ENCODE measurements at places on chromosomes 5 and 9. TPM values are rescaled to one million over a fixed set of nuclear protein-coding genes. Genes with fewer than 3 reads are reported as not detected.

MED10 gene
- total RNA-seq, result 35.3 TPM

PRRT1B gene
- 1.0 TPM for total RNA-seq

TICAM2 gene
- total RNA-seq, result 0.33 TPM

TMEM215 gene
- total RNA-seq, result 0.33 TPM

SH3TC2 gene
- total RNA-seq, result not detected

WDR38 gene
- not detected for total RNA-seq

- peaks cover 3% of the 10 kb centered on the region for H3K4me1 ChIP-seq
- no peak for DNase-seq
- H3K27ac ChIP-seq, result no peak overlapping the region
- H3K4me3 ChIP-seq, result no peak overlapping the region
- H3K36me3 ChIP-seq, result peaks cover 12% of the 10 kb centered on the region
- H3K27me3 ChIP-seq, result no peaks in the 10 kb centered on the region
Observed at GRCh38 chr5:54384356-54384933, 71.1 kb upstream of the HSPB3 start.

DNA sequence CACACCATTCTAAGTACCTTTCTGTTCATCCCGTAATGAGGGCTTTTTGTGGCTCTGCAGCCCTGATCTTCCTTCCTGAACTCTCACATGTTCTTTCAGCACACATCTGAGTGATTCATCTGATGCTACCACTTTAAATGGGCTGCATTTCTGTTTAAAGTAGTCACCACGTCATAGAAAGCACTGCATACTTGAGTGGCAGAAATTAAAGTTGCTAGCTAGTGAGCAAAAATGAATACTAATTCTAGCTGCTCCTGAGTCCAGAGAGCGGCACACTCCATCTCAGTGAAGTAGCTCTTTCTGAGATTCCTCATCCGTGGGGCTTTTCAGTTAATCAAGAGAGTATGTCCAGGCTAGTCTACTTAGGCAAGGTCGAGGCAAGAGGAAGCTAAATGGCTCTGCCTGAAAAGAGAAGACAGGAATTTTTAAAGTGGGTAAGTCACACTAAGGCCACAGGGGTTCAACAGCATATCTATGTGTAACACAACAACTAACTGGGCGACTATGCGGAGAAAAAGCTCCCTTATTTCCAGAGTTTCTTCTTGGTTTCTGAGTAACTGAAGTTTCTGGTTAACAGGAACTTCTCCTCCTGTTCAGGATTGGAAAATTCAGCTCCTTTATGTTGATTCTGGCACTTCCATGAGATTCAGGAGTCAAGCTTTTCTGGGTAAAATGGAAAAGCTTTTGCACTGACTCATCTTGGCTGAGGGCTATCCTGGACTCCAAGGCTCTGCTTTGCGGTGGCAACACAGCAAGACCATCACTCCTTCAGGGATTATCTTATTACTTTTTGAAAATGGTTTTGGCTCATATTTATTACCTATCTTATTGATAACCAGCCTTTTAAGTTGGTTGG lies 109.5 kb downstream of the TAF11L14 start:
- H3K27me3 ChIP-seq, result no peaks in the 10 kb centered on the region
- H3K36me3 ChIP-seq, result no peaks in the 10 kb centered on the region
- no peak overlapping the region for H3K4me3 ChIP-seq

GRCh38 chr9:81526587-81526986 lies 162.8 kb downstream of the TLE1 start:
- H3K4me1 ChIP-seq, result no peaks in the 10 kb centered on the region
- no peaks in the 10 kb centered on the region for H3K27me3 ChIP-seq
- no peak for DNase-seq
- H3K36me3 ChIP-seq, result no peaks in the 10 kb centered on the region

DNA sequence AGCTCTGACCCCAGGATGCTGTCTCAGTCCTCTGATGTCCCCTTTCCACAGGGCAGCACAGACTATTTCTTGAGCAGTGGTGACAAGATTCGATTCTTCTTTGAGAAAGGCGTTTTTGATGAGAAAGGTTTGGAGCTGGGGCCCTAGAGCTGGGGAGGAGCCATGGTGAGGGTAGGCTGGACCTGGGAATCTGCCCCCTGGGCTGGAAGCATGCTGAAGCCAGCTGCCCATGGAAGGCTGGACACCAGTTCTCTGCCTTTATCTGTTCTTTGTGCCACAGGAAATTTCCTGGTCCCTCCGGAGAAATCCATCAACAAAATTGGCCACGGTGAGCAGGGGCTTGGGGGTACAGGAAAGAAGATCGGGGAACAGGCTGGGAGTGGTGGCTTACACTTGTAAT lies 12.9 kb downstream of the PHYHD1 start:
- no peaks in the 10 kb centered on the region for H3K36me3 ChIP-seq
- no peak overlapping the region for H3K27ac ChIP-seq
- H3K4me3 ChIP-seq, result no peak overlapping the region
- DNase-seq, result no peak

- no peaks in the 10 kb centered on the region for H3K27me3 ChIP-seq
- no peak overlapping the region for H3K27ac ChIP-seq
- H3K4me1 ChIP-seq, result no peaks in the 10 kb centered on the region
- no peak for DNase-seq
Observed at GRCh38 chr9:134283111-134283515, 43.1 kb upstream of the RXRA start.

DNA sequence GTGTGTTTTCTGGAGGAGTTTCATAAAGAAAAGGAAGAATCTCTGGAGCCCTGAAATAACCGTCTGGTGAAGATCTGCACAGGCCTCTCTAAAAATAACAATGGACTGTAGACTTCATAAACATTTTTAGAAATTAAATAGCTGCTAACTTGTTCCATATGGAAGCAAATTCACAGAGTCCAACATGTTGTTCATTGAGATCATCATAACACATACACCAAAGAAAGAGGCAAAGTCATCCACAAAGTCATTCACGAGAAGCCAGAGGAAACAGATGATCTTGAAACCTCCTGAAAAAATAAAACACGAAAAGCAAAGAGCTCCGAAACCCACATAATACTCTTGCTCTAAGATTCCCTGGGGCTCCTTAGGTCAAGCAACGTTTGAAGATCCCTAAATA lies 347.8 kb downstream of the EFNA5 start:
- no peaks in the 10 kb centered on the region for H3K4me1 ChIP-seq
- DNase-seq, result no peak
- H3K36me3 ChIP-seq, result no peaks in the 10 kb centered on the region

Data from H9 (cell line).